ENCODE measurements at places on chromosomes 12 and 14. TPM values are rescaled to one million over a fixed set of nuclear protein-coding genes. Genes with fewer than 3 reads are reported as not detected.

GRCh38 chr12:121927813-121928212, 9.4 kb downstream of the CFAP251 start:
- H3K27me3 ChIP-seq, result no peaks in the 10 kb centered on the region
- DNase-seq, result no peak
- H3K4me1 ChIP-seq, result no peaks in the 10 kb centered on the region
- no peaks in the 10 kb centered on the region for H3K36me3 ChIP-seq
- no peak overlapping the region for H3K27ac ChIP-seq

DNA sequence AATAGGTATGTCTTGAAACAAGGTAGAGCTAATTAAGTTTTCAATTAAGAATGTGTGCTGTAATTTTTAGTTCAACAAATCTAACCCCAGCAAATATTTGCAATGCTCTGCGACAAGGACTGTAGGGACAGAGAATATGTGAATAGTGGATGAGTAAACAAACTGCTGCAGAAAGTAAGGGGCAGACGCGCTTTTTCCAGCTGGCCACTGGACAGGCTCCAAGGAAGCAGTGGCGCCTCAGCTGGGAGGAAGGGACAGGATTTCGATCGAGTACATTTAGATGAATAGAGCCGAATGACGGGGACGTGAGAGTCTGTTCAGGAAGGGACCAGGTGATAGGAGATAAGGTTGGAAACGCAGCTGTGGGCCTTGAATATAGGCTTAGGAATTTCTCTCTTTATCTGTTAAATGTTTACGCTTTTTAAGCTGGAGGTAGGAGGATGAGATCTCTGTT, 69.3 kb downstream of the ELK3 start:
- no peak overlapping the region for H3K27ac ChIP-seq
- no peaks in the 10 kb centered on the region for H3K27me3 ChIP-seq
- H3K4me3 ChIP-seq, result no peak overlapping the region
- DNase-seq, result no peak
- peaks cover 29% of the 10 kb centered on the region for H3K36me3 ChIP-seq

PPP1CC gene
- total RNA-seq, result 99.5 TPM

- H3K36me3 ChIP-seq, result no peaks in the 10 kb centered on the region
- H3K4me1 ChIP-seq, result no peaks in the 10 kb centered on the region
- DNase-seq, result peak; percentile 58
- no peak overlapping the region for H3K4me3 ChIP-seq
- no peak overlapping the region for H3K27ac ChIP-seq
These were observed 6.2 kb upstream of the SLC15A4 start for GRCh38 chr12:128829861-128830504.

GRCh38 chr14:77177702-77178101, 3.9 kb upstream of the TMEM63C start:
- peak; percentile 48 for DNase-seq
- H3K27ac ChIP-seq, result no peak overlapping the region
- H3K4me1 ChIP-seq, result peaks cover 12% of the 10 kb centered on the region
- peaks cover 4% of the 10 kb centered on the region for H3K27me3 ChIP-seq
- no peaks in the 10 kb centered on the region for H3K36me3 ChIP-seq

DNA sequence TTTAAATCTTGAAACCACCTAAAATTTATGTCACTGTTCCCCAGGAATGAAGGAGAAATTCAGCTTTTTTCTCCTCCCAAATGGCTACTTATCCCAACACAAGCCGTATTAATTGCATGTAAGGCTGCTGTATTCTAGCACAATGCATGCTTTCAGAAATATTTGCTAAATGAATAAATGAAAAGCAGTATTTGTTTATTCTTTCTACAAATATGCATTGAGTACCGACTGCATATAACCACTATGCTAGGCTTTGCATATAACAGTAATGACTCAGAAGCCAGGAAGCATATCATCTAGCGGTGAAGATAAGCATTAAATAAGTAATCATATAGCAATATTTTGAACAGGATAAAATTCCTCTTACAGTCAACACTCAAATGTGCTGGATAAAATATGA, 5.7 kb upstream of the LRR1 start:
- H3K4me1 ChIP-seq, result no peaks in the 10 kb centered on the region
- no peaks in the 10 kb centered on the region for H3K36me3 ChIP-seq
- H3K27ac ChIP-seq, result no peak overlapping the region
- H3K27me3 ChIP-seq, result no peaks in the 10 kb centered on the region
- DNase-seq, result no peak

DNA sequence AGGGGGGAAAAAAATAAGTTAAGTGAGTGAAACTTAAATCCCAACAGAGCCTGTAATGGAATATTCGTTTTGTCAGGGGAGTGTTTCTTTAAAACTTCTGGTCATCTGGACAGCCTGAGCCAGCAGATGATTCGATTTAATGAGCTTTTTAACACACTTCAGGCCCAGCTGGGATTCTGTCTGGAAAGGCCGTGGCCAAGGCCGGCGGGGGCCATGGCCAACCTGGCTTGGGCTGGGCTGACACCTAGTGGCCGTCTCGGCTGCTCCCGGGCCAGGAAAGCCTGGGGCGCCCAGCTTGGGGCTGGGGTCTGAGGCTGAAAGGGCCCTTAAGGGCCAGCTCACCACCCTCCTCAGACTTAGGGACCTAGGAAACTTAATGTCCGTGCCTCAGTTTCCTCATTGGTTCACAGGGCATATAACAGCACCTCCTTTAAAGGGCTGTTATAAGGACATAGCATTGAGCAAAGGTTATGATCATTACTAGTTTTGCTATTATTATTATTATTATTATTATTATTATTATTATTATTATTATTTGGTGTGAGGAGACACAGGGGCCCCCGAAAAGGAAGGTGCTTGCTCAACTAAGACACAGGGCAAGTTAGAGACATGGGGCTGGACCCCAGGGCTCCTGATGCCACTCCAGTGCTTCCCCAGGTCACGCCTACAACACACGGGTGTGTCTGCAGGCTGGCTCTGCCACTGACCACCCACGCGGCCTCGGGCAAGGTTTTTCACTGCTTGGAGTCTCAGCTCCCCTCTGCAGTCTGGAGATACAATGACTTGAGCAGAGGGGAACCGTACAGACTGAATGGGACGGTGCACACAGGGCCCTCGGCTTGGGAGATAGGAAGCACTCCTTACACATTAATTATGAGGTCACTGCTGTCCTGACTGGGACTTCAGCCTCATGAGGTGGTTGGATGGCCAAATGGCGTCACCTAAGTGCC, 84.0 kb downstream of the SYNE3 start:
- peaks cover 49% of the 10 kb centered on the region for H3K36me3 ChIP-seq
- H3K27ac ChIP-seq, result peak overlapping the region; percentile 12
- H3K4me3 ChIP-seq, result no peak overlapping the region
- no peak for DNase-seq
- H3K27me3 ChIP-seq, result no peaks in the 10 kb centered on the region
- no peaks in the 10 kb centered on the region for H3K4me1 ChIP-seq

CLEC2A gene
- total RNA-seq, result not detected

PTPRR gene
- 0.37 TPM for total RNA-seq

GRCh38 chr14:89443042-89443629, 26.1 kb upstream of the FOXN3 start:
- DNase-seq, result no peak
- H3K27ac ChIP-seq, result no peak overlapping the region
- no peak overlapping the region for H3K4me3 ChIP-seq
- no peaks in the 10 kb centered on the region for H3K36me3 ChIP-seq
- no peaks in the 10 kb centered on the region for H3K27me3 ChIP-seq

CEP170B gene
- 15.1 TPM for total RNA-seq

DNA sequence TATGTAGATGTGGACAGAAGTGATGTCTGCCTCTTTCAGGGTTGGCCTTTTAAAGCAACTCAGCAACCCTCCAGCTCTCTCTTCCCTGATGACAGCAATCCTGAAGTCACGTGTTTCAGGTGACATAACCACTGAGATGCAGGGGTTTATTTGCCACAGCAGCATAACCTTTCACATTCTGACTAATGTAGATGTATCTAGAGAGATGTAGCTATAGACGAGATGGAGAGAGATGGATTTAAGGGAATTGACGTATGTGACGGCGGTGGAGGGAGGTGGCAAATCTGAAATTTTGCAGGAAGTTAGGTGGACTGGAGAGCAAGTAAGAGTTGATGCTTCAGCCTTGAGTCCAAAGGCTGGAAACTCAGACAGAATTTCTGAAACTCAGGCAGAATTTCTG, 126.0 kb downstream of the ZFP36L1 start:
- peaks cover 3% of the 10 kb centered on the region for H3K4me1 ChIP-seq
- no peaks in the 10 kb centered on the region for H3K36me3 ChIP-seq
- H3K27me3 ChIP-seq, result no peaks in the 10 kb centered on the region

BICD1 gene
- total RNA-seq, result 6.6 TPM

INHBE gene
- total RNA-seq, result not detected

- H3K4me3 ChIP-seq, result no peak overlapping the region
- no peaks in the 10 kb centered on the region for H3K36me3 ChIP-seq
- no peaks in the 10 kb centered on the region for H3K27me3 ChIP-seq
- no peak for DNase-seq
These were observed 1721.5 kb upstream of the SEL1L start for GRCh38 chr14:83255015-83255726.

DNA sequence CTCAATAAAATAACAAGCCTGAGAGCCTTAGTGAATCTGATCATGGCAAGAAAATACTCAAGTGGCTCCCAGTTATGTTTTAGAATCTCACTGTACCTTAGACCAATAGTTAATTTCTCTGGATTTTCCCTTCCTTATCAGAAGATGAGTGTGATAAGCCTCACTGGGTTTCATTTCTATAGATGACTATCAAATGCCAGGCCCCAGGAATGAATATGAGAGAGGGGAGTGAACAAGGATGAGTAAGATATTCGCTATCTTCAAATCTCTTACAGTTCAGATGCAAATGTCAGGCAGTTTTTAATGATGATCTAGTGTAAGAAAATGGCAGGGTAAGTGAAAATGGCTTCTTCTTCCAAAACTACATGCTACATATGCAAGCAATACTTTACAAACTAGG, 26.1 kb upstream of the OR10P1 start:
- H3K4me1 ChIP-seq, result no peaks in the 10 kb centered on the region
- H3K36me3 ChIP-seq, result no peaks in the 10 kb centered on the region
- H3K27ac ChIP-seq, result no peak overlapping the region
- DNase-seq, result no peak
- H3K4me3 ChIP-seq, result no peak overlapping the region

GRCh38 chr12:28540324-28540714, 350.1 kb downstream of the CCDC91 start:
- H3K36me3 ChIP-seq, result no peaks in the 10 kb centered on the region
- H3K27me3 ChIP-seq, result no peaks in the 10 kb centered on the region
- no peak overlapping the region for H3K4me3 ChIP-seq
